Right renal cortex interstitium (tissue), 3 donors: ENCODE measurements at places on chromosomes 11 and 22. TPM values are rescaled to one million over a fixed set of nuclear protein-coding genes. Genes with fewer than 3 reads are reported as not detected.

DNA sequence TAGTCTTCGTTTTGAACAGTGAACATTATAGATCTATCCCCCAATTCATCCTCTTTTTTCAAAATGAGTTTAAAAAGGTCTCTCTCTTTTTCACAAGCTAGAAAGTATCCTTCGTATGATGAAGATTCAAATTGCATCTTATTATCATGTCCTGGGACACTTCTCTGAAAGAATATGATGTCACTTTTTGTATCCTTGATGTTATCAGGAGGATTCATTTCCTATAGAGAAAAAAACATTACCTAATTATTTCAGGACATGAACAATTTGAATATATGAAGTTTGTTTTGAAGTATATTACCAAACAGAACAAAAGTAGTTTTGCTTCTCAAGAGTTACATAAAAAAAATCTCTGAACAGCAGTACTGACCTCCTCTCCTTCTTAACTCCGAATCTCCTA is 20.3 kb downstream of the IL18 start:
- DNase-seq, result no peak

The OR52E6 gene
- not detected for polyA plus RNA-seq

The MMP12 gene
- 4.2 TPM for polyA plus RNA-seq

GRCh38 chr11:107050121-107050520 is 31.8 kb upstream of the GUCY1A2 start:
- no peak for DNase-seq

DNA sequence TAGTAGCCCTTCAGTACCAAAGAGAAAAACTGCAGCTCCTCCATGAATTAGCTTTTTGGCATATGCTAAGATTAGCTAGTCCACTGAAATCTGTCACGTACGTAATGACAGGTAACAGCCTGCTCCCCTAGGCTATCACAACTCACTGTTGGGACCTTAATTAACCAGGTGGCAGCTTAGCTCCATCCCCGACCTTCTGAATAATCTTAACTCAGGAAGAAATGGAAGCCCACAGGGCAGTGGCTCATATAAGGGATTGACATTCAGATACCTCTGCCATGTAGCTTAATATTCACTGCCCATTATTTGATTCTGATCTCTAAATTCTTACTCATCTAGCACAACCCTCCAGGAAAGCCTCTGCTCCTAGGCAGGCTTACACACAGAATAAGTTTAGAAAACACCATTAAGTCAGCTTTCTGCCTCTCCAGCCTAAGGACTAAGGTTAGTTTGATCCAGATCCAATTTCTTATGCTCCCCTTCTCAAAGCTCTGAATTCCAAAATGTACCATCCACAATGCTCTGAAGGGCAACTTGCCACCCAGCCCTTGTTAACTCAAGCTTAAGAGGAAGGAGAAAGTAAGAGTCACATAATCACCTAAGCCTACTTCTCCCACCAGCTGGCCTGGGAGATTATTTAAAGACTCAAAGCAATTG is 5.0 kb downstream of the HSPA8 start:
- no peak for DNase-seq

GRCh38 chr11:85572056-85572455 is 55.1 kb downstream of the DLG2 start:
- no peak for DNase-seq

The JHY gene
- 12.6 TPM for polyA plus RNA-seq

- DNase-seq, result no peak
Observed at GRCh38 chr11:67302571-67303131, 679 bp upstream of the SSH3 start.

DNA sequence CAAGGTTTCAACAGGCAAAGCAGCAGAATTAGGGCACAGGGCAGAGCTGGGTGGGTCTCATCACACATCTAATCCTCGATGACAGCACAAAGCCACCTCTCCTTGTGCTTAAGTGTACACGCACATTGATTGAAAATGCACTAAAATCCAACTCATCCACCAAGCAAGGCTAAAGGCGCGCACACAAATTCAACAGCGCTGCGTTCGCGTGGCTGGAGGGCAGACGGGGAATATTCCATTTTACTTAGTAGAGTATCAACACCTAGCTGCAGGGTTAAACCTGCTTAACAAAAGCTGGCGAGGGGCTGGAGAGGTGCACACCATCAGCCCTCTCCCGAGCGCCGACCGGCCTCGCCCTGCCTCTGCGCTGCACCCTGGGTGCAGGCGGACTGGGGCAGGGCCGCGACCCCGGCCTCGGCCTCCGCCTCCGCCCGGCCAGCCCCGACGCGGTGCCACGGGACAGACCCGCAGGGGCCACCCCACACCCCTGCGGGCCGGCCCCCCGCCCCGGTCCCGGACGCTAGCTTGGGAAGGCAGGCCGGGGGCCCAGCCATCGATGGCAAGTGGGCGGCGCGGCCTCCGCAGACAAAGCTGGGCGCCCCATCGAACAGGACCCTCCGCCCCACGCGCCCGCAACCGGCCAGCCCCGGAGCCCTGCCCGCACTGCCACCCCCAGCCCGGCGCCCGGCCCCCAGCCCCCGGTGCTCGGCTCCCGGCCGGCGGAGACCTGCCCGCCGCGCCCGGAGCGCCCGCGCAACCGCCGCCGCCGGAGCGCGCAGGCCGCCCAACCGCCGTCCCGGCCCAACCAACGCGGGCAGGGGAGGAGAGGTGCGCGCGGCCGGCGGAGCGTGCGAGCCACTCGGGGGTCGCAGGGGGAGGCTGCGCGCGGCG is 929 bp downstream of the PRDM10 start:
- no peak for DNase-seq
